ENCODE measurements at places on chromosomes 16 and 17.

DNA sequence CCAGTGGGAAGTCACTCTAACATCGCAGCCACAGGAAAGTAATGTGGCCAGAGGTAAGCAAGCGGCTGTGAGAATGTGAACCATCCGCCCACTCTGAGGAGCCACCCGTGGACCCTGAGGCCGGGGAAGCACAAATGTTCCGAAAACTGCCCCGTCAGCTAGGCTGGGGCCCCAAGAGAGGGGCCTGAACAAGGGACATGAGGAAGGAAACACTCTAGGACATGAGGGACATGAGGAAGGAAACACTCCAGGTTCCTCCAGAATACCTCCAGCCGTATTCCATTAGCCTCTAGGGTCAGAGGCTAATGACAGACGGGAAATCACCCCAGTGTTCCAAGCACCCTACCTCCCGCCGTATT lies 317 bp downstream of the TEFM start:
- DNase-seq, result no peak

DNA sequence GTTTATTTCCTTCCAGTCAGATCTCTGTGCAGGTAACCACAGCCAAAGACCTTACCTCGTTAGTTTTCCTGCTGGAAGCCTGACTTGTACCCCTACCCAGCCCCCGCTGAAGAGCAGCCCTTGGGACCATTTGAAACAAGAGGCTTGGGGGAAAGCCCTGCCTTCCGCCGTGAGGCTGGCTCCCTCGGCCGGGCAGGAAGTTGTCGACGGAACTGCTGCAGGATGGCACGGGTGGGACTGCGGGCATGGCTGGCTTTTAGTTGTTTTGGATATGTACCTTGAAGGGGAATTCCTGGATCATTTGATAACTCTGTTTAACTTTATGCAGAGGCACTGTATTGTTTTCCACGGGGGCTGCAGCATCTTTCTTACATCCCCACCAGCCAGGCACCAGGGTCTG lies 49.0 kb upstream of the ENDOV start:
- DNase-seq, result no peak

DNA sequence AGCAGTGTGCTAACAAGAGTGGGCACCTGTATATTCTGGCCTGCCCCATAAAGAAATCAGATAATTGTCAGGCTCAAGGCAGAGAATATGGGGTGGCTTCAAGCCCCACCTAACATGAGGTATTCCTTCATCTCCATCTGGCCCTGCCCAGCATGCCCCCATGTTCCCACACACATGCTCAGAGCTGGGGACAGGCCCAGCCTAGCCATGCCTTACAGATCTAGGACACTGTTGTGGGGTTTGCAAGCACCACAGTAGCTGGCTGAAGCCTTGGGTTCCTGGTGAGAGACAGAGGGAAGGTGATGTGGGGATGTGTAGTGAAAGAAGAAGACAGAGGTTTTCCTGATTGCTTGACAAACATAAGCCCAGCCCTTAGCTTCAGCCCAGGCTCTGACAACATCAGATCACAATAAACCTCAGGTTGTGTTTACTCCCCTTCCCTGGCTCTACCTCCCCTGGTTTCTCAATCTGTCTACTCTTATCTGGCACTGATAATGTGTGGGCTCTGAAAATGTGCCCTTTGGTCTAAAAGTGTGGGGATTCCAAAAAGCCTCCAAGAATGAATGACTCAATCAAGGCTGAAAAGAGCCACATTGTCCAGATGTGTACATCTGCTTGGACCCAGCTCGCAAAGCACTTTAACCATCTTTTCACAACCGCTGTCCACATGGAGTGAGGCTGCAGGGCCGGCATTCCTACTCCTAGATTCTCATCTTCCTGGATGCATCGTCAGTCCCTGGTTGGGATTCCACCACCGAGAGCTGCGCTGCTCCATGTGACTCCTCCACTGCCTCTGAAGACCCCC lies 34.4 kb downstream of the CDRT4 start:
- no peak for DNase-seq

DNA sequence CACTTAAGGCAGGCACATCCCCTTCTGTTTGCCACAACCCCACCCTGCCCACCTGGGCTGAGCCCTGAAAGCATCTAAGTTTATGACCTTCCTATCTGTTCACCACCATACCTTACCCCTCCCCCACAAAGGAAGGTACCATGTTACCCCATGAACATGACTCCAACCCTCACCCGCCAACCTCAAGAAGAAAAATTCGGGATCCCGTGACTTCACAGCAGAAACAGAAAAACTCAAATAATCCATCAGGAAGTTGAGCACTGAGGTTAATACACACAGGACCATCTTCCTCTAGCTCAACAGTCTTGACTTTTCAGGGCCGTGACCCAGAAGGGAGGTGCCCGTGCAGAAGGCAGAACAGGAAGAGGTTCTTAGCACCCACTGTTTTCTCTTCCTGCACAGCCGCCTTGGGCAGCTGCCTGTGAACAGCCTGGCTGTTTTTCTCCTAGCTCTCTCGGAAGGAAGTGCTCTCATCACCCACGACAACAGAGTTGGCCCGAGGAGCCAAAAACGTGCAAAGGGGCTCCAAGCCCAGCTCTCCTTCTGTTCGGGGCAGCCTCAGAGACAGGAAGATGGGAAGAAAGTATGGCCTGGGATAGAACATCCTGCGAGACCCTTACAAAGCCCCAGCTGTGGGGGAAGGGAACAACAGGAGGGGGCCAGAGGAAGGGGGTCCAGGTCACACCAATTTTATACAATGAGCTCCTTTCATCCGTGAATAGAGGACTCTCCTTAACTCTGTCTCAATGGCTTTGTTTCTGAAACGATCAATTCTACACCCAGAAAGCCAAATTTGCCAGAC lies 101.1 kb downstream of the XYLT1 start:
- DNase-seq, result peak; percentile 69

DNA sequence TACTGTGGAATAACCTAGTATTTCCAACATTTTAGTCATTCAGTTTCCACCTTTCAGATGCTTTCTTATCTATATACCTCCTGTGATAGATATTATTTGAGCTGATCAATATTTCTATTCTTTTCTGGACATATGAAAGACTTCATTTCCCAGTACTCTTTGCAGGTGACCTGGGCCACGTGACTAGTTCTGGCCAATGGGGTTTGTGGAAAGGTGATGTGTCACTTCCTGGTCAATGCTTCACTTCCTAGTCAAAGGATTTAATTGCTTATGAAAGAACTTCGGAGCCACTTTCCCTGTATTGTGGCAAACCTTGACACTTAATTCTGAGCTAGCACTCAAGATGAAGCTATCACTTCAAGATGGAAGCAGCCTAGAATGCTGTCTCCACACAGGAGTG lies 248.9 kb upstream of the FOXF1 start:
- DNase-seq, result no peak

GRCh38 chr17:559551-560431 lies 154.8 kb downstream of the VPS53 start:
- DNase-seq, result no peak

- no peak for DNase-seq
These were observed 8.9 kb downstream of the DCAKD start for GRCh38 chr17:45042346-45043120.

GRCh38 chr17:7677388-7678067 lies 9.8 kb downstream of the TP53 start:
- no peak for DNase-seq

DNA sequence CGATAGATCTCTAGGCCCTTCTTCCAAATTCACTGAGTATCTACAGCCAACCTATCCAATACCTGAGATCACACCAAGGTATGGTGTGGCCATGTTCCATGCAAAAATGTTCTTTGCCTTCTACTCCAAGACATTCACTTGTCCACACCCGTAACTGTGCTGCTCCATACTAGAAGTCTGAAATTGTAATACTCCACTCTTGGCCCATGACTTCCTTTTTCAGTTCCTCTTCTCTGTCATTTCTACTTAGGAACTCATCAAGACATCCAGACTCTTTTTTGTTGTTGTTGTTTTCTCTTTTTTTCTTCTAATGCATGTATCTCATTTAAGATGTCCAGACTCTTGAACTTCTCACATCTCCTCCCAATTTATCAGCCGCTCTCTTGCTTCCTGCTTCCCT lies 42.5 kb upstream of the KSR1 start:
- no peak for DNase-seq

Measured in effector CD4-positive, alpha-beta T cell (primary cell).